ENCODE measurements at places on chromosomes 1 and 21.

DNA sequence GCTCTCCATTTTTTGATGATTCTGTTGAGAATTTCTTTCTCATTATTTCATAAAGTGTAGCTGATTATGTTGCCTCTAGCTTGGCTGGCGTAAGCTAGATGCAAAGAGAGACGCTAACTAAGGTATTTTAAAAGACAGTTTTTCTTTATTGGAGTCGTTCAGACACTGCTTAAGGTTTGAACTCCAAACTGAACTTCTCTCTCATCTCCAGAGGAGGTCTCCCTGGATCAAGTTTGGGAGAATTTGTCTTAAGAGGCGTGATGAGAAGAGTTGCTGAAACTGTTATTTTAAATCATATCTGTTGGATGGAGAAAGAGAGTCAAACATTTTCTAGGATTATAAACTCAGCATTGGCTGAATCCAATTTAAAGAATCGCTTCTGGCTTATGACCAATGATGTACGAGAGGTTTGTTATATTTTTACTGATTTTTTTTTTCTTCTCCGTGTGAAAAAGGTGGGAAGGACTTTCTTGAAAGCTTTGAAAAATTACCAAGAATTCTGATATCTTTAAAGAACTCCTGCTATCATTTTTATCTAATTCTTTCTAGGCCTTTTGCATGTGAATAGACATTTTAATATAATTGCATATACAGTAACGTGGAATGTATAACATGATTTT lies 34.0 kb downstream of the MAP3K7CL start:
- no peak for DNase-seq

- DNase-seq: no peak
Measured at GRCh38 chr1:186643614-186644013, 36.6 kb downstream of the PTGS2 start.

- no peak for DNase-seq
Measured at GRCh38 chr1:111218701-111219556, 8.6 kb upstream of the CHI3L2 start.

DNA sequence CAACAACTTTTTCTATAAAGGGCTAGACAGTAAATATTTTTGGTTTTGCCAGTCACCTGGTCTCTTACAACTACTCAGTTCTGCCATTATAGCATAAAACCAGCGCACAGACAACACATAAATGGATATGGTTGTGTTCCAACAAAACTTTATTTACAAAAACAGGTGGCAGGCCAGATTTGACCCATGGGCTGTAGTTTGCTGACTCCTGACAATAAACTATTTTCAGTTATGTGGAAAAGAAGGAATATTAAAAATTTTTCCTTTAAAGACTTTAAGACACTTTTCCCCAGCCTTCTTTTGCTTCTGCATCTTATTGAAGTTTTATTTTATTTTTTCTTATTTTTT lies 16.0 kb downstream of the EIF2D start:
- no peak for DNase-seq

DNA sequence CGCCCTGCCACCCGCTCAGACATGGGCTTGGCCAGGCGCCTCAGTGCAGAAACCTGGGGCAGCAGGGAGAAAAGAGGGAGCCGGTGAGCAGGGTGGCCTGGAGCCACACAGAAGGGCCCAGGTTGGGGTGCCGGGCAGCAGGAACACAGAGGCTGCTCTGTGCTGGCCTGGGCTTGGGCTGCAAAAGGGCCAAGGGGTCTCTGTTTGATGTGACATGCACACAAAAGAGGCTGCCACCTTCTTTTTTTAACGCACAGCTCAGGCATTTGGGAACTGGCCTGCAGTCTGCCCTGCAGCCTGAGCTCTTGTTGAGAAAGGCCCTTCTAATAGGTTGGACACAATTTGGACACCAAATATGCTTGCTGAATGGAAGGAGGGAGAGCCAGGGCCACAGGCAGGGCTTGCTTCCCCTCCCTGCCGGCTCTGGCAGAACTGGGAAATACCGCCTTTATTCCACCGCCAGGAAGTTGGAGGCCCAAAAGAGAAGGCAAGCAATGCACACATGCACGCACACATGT lies 32.4 kb downstream of the KIF21B start:
- DNase-seq: no peak

DNA sequence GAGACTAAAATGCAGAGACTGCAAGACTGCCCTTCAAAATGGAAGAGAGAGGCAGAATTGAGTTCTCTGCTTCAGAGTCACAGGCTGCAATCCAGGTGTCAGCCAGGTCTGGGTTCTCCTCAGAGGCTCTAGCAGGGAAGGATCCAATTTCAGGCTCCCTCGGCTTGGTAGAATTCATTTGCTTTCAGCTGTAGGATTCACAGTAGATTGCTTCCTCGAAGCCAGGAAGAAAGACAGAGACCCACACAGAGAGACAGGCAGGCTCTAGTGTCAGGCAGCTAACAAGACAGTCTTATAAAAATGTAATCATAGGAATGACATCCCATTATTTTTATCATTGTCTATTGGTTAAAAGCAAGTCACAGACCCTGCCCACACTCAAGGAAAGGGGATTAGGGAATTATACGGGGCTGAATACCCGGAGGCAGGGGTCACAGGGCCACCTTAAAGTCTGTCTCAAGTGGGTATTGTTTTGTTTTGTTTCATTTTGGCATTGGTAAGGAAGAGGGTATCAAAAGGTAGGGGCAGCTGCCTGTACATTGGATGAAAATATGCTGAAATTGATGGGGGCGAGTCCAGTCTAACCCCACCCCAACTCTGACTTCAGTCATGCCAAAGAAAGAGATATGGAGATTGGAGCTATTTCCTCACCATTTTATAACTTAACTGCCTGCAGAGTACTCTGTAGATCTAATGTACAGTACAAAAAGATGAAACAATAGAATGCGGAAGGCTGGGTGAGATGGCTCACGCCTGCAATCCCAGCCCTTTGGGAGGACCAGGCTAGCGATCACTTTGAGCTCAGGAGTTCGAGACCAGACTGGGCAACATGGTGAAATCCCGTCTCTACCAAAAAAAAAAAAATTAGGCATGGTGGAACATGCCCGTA lies 9.5 kb upstream of the TBCE start:
- no peak for DNase-seq

- no peak for DNase-seq
Measured at GRCh38 chr1:75672528-75673393, 51.7 kb upstream of the ACADM start.

DNA sequence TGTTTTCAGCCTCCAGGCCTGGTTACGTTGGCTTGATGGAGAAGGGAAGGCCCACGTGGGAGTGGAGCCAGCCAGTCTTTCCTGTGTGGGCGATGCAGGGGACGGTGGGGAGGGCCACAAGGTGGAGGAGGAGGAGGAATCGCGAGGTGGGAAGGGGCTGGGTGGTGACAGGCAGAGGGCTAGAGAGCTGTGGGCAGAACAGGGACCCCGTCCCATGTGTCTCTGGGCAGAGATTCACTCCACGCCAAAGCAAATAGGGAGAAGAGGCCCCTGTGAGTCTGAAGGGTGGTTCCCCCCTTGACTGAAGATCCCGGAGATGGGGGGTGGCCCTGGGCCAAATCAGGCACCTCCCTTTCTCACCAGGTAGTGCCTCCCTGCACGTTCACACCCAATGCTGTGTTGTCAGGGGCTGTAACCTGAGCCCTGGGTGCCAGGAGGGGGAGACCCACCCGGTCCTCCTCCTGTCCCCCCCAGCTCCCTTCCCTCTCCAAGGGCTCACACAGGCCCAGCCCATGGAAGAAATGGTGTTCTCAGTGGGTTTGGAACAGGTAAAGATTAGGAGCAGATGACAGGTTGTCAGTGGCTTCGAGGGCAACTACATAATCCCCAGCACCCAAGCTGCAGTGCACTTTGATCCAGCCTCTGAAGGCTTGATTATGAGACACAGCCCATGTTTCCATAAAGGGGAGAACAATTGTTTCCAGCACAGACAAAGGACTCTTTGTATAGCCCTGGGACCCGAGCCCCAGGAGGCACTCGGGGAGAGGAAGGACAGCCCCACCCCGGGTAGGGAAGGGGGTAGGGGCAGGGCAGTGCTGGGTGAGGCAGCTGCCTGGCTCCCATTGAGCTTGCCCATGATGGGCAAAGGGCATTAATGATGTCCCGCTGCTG lies 37.7 kb upstream of the GPR37L1 start:
- DNase-seq: no peak

- no peak for DNase-seq
Measured at GRCh38 chr1:97136996-97137395, 415.4 kb downstream of the PTBP2 start.

GRCh38 chr1:23634518-23634839 lies 57.1 kb upstream of the RPL11 start:
- no peak for DNase-seq
